ENCODE measurements at places on chromosomes 13 and 19. TPM values are rescaled to one million over a fixed set of nuclear protein-coding genes. Genes with fewer than 3 reads are reported as not detected.

The SERPINE3 gene
- polyA plus RNA-seq, result 0.65 TPM

DNA sequence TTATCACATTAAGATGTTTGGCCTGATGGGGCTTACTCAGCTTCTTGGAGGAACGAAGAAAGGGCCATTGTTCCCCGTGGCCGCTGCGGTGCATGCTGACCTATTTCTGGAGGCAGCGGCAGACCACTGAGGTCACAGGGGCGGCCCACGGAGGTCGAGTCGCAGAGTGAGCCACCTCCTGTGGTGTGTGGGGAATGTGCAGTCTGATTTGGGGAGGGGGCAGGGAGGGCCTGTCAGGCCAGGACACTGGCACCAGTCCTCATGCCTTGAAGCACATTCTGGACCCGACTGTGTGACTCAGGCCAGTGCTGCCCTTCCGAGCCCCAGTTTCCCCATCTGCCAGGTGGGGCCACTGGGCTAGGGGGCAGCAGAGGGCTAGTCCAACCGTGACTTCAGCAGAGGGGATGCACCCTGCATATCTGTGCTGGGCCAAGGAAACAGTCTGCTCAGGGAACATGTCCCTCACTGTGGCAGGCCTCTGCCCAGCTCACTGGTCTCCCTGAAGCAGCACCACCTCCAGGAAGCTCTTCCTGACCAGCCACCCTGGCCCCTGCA, 6.3 kb downstream of the SLC7A10 start:
- DNase-seq, result no peak

The ETFB gene
- 158 TPM for polyA plus RNA-seq

- peak; percentile 70 for DNase-seq
Measured at GRCh38 chr19:19170053-19170872, at the start of gene MEF2B. Gene MEF2B (minus strand): TSS chr19:19170263. CDS start chr19:19150735, 19,528 bp downstream.

The PALM3 gene
- polyA plus RNA-seq, result 31.4 TPM

The FFAR1 gene
- 0.52 TPM for polyA plus RNA-seq

DNA sequence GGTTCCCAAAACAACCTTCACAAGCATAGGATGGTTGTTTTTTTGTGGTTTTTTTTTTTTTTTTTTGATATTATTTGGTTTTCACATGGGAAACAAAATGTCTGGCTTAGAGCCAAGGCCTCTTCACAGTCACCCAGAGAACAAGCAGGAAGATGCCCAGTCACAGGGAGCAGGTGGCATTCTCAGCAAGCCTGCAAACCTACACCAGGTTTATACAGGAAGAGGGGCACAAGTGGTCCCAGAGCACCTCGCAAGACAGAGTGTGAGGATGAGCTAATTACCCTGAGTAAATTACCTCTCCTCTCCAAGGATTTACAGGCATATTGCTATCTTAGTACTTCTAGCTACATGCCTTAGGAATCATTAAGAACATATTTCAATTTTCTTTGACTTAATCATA, 1375.6 kb downstream of the EFNB2 start:
- DNase-seq, result no peak

- no peak for DNase-seq
Measured at GRCh38 chr19:45063851-45064801, 12.2 kb downstream of the ZNF296 start.

The COG6 gene
- polyA plus RNA-seq, result 36.8 TPM

The IGFL1 gene
- polyA plus RNA-seq, result not detected

- DNase-seq, result no peak
Measured at GRCh38 chr19:2791876-2792275, 6.6 kb downstream of the THOP1 start.

GRCh38 chr13:48194379-48194754, 38.6 kb upstream of the ITM2B start:
- DNase-seq, result no peak

GRCh38 chr19:14337510-14337909, 43.7 kb upstream of the ADGRE5 start:
- no peak for DNase-seq

The ZNF836 gene
- 15.7 TPM for polyA plus RNA-seq

- no peak for DNase-seq
Measured at GRCh38 chr19:7376151-7376852, 27.6 kb downstream of the ARHGEF18 start.

The SLC7A10 gene
- 0.33 TPM for polyA plus RNA-seq

The ERFL gene
- 0.06 TPM for polyA plus RNA-seq

GRCh38 chr13:32951580-32951979, 64.6 kb upstream of the KL start:
- DNase-seq, result no peak

- no peak for DNase-seq
Measured at GRCh38 chr19:44072543-44073401, 813 bp downstream of the ZNF284 start.

- no peak for DNase-seq
Measured at GRCh38 chr19:54536956-54537355, 34.3 kb downstream of the LAIR2 start.

The TMEM86B gene
- 4.2 TPM for polyA plus RNA-seq

The DCT gene
- 0.26 TPM for polyA plus RNA-seq

DNA sequence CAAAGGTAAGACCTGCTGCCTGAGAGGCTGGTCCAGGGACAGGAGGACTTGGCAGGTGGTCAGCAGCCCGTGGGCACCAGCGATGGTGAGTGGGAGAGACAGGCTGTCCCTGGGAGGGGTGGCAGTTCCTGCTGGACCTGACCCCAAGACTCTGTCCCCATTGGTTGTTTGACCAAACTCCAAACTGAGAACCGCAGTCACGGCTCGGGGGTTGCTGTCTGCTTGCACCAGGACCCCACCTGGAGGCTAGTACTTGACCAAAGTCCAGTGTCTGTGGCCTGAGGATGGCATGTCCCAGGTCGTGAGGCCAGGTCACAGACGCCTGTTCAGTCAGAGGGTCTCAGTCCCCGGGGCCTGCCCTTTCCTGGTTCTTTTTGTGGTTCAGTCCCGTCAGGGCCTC, 9.9 kb upstream of the ZNF14 start:
- DNase-seq, result no peak

The CCL25 gene
- polyA plus RNA-seq, result 0.42 TPM

GRCh38 chr19:281992-282391, 9.2 kb downstream of the PLPP2 start:
- DNase-seq, result no peak

The ZIC2 gene
- 0.19 TPM for polyA plus RNA-seq

The SYT5 gene
- 0.11 TPM for polyA plus RNA-seq

DNA sequence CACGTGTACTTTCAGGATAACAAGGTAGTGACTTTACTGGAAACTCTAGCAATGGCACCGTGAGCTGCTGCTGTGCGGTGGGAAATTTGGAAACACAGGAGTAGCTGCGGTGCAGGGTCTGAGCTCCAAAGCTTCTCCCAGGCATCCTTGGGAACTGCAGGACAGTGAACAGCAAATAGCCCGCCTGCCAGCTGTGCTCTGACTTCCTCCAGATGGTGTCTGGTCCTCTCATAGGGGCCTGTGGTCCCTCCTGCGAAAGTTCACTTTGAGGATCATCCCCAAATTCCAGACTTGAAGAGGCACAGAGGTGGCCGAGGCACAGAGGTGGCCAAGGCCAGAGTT, 287.3 kb upstream of the MAB21L1 start:
- DNase-seq, result no peak

- DNase-seq, result no peak
Measured at GRCh38 chr13:36432106-36432544, at the start of gene CCNA1. Gene CCNA1 (plus strand): TSS chr13:36432495. CDS start chr13:36433057, 562 bp downstream.

The ZNF578 gene
- 5.8 TPM for polyA plus RNA-seq

The FTL gene
- 2,822 TPM for polyA plus RNA-seq

- no peak for DNase-seq
Measured at GRCh38 chr19:2050349-2050990, 574 bp downstream of the MKNK2 start.

- no peak for DNase-seq
Measured at GRCh38 chr19:35104361-35104760, 11.3 kb upstream of the FXYD3 start.

- DNase-seq, result no peak
Measured at GRCh38 chr19:3573162-3573857, 566 bp downstream of the HMG20B start.

- DNase-seq, result no peak
Measured at GRCh38 chr13:47399599-47399998, 502.7 kb upstream of the HTR2A start.

The SLITRK6 gene
- polyA plus RNA-seq, result 10.2 TPM

GRCh38 chr13:95250961-95251360, 50.3 kb downstream of the ABCC4 start:
- DNase-seq, result no peak

DNA sequence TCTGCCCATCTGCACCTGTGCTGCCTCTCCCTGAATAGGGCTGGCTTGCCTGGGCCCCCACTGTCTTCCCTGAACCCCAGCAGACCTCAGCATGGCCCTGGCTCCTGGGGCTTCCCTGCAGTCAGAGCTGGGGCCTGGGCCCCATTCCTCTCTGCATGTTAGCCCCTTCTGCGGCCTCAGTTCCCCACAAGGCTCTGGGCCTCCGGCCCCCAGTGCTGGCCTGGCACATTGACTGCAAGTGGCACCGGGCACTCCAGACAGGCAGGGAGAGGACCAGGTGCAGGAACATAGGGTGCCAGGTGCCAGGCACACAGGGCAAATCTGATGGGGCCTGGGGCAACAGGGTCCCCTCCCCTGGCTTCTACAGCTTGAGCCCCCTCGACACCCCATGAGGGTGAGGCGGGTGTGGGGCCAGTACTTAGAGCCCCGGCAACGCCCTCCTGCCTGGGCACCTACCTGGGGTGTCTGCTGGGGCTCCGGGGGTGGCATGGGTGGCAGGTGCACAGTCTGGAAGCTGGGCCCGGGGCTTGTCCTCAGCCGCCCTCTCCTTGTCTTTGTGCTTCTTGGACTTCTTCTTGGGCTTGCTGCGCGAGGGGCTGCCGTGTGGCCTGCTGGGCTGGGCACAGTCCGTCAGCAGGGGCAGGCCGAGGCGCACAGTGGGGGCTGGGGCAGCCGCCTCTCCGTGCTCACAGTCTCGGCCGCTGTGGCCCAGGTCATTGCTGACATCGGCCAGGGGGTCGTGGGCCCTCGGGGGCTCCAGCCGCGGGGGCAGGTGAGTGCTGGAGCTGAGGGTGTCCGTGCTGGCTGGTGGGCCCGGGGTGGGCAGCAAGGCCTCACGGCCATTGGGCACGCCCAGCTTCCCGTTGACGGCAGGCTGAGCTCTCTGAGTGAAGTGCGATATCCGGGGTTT, 12.3 kb upstream of the ISYNA1 start:
- no peak for DNase-seq

The MAMSTR gene
- polyA plus RNA-seq, result 6.5 TPM

Measured in renal cortex interstitium (tissue), 15 donors.